Bladder microvascular endothelial cell (primary cell): ENCODE measurements at places on chromosomes 2 and 18. TPM values are rescaled to one million over a fixed set of nuclear protein-coding genes. Genes with fewer than 3 reads are reported as not detected.

The ASB18 gene
- 0.25 TPM in 1 of 2 replicates, not detected in the other for total RNA-seq

The UGT1A9 gene
- total RNA-seq = not detected in 2 replicates

The TXNDC2 gene
- not detected in 2 replicates for total RNA-seq

The CYP26B1 gene
- 0.16 and 1.2 TPM in 2 replicates for total RNA-seq

The DOCK10 gene
- total RNA-seq = 1.6 and 9.0 TPM in 2 replicates

The CYS1 gene
- total RNA-seq = 0.16 TPM in 1 of 2 replicates, not detected in the other

The UGT1A10 gene
- total RNA-seq = 0.06 TPM in 1 of 2 replicates, not detected in the other

The AOX1 gene
- total RNA-seq = 0.97 and 2.7 TPM in 2 replicates

The BARD1 gene
- total RNA-seq = 13.0 and 14.6 TPM in 2 replicates

The STPG4 gene
- 0.16 and 0.31 TPM in 2 replicates for total RNA-seq

The SLC11A1 gene
- total RNA-seq = 0.13 and 0.16 TPM in 2 replicates
